Activated naive CD4-positive, alpha-beta T cell treated with anti-CD3 and anti-CD28 coated beads, Interleukin-2, amount 10 ng/mL, durations not matched to agents 7 days and 5 days (primary cell): ENCODE measurements at places on chromosomes 13 and 19.
A peak's percentile ranks its signal among the peaks of the same experiment; 100 is the strongest.

GRCh38 chr19:45164577-45165335, 4.0 kb upstream of the NKPD1 start:
- peak; percentile 75 for DNase-seq

DNA sequence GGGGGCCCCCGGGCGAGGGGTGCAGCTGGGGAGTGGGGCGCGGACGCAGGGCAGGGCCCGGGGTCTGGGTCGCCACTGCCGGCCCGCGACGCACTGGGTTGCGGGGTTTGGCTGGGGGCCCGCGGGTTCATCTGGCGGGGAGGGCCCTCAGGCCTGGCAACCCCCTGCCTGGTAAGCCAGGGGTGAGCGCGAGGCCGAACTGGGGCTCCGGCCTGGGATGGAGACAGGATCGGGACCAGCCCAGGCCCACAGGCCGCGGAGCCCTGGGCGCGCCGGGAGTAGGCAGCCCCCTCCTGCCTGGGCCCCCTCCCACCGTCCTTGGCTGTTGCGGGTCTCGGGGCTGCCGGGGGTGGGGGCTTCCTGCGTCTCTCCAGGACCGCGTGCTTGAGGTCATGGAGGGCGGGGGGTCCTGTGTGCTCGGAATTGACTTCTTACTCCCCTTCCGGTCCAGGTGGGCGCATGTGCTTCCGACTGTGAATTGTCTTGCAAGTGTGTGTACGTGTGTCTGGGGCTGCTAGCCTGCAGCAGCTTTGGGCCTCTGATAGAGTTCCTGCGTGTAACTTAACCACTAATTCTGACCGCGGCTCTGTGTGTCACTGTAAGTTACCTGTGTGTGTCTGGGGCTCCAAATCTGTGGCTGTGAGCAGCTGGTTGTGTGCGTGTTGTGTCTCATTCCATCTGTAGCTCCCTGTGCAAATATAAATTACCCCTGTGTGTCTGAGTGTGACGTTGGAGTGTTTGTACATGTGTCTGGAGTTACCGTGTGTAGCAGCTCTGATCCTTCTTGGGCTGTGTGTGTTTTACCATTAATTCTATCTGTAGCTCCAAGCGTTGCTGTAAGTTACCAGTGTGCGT, 751 bp downstream of the GRAMD1A start:
- peak; percentile 74 for DNase-seq

- DNase-seq = no peak
Measured at GRCh38 chr13:110536006-110536693, 25.4 kb downstream of the RAB20 start.

DNA sequence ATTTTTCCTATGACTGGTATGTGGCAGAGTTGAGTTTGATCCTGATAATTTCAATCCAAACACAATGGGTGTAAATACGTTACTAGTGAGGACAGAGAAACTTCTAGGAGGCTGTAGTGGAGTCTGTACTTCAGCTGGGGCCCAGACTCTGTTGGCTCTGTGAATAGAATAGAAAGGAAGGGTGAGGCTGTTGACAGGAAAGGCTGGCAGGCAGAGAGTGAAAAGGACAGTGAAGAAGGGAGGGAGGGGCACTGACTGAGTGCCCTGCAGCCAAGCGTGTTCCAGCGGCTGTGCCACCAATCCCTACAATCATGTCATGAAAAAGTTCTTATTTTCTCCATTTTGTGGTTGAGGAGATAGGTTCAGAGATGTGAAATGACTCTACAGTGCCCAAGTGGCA, 80.5 kb downstream of the MBNL2 start:
- DNase-seq = no peak

GRCh38 chr19:16143399-16144215, at the start of gene HSH2D:
TSS of gene HSH2D (plus strand) at chr19:16143685. CDS start at chr19:16148751, 5,066 bp downstream.
- peak; percentile 92 for DNase-seq

GRCh38 chr13:59318320-59318930, 845.3 kb downstream of the DIAPH3 start:
- DNase-seq = peak; percentile 72

DNA sequence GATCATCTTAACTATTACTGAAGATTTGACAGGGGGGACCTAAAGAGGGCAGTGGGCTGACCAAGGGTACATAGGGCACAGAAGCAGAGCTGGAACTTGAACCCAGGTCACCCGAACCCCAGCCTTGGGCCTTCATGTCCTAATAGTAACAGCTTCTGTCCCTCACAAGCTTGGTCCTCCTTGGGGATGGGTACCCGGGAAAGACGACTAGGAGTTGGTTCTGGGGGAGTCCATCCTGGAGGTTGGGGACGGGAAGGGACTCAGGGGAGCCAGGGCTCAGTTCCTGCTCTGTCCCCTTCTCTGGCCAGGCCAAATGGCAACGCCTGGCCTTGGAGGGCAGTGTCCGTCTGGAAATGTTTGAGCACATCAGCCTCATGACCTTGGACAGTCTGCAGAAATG, 39.6 kb upstream of the CYP4F8 start:
- no peak for DNase-seq

GRCh38 chr19:35673121-35673804, 6.9 kb downstream of the UPK1A start:
- peak; percentile 66 for DNase-seq

DNA sequence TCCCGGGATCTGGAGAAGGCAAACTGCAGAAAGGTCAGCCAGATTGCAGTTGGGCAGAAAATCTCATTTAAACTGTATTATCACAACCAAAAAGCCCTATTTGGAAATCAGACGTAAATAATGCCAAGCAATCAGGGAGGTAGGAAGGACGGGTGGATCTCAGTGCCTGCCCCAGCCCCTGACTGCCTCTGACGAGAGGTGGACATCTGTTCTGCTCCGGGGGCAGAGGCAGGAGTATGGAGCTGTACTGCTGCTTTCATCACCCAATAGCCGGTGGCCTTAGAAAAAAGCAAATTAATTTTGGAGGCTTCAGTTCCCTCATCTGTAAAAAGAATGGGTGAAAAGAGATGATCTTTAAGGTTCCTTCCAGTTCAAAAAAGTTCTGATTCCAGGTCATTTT, 43.6 kb upstream of the WASF3 start:
- no peak for DNase-seq

DNA sequence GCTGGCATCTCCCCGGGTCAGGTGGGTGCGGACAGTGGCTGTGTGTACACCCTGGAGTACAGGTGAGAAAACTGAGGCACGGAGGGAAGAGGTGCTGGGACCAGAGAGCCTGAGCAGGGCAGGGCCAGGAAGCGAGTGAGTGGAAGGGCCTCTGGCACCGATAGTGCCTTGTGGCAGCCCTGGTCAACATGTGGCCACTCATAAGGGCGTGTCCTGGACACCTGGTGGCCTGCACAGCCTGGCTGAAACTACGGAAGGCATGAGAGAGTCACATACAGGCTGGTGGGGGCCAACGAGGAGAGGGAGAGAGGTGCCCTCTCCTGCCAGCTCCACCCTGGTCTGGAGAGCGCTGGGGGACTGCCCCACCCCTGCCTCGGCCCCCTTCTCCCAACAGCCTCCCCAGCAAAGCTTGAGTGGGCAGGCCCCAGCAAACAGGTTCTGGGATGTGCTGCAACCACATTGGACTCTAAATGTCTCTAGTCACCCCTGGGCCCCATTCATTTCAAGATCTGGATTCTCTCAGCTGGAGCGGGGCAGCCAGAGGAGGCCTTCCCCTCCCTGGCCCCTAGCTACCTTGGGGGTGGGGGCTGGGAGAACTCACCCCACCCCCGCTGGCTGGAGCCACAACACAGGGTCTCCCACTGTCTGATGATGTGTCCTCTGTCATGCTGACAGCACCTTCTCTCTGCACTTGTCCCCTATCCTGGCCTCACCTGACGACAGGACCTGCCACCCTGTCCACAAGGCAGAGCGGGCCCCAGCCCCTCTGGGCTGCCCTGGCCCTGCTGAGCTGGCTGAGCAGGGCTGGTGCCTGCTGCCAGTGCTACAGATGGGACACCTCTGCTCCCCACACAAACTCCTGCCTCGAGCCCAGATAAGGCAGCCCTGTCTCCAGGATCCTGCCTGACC, 5.8 kb downstream of the CBARP start:
- DNase-seq = no peak

- DNase-seq = peak; percentile 32
Measured at GRCh38 chr19:48964205-48965039, 687 bp upstream of the FTL start.

GRCh38 chr13:113540523-113540922, 44.0 kb upstream of the TFDP1 start:
- DNase-seq = no peak

GRCh38 chr19:46373491-46374359, 26.8 kb downstream of the PPP5C start:
- DNase-seq = peak; percentile 13

- DNase-seq = no peak
Measured at GRCh38 chr13:100124265-100124664, 35.4 kb downstream of the PCCA start.

DNA sequence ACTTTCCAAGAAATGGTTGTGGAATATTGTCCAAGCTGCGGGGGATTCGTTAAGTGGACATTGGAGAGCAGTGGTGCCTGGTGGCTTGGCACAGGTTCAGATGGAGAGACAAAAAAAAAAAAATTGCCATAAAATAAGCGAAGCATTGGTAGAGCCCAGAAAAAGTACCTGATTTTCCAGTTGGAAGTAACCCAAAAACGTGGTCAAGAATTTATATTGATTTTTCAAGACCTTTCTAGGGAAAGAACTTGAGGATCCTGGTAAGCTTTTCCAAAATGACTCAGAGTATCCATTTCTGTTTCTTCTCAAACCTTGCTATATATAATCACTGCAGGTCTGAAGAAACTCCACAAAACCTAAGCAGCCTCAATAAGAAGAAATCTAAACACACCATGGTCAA, 94.6 kb downstream of the ING1 start:
- no peak for DNase-seq

DNA sequence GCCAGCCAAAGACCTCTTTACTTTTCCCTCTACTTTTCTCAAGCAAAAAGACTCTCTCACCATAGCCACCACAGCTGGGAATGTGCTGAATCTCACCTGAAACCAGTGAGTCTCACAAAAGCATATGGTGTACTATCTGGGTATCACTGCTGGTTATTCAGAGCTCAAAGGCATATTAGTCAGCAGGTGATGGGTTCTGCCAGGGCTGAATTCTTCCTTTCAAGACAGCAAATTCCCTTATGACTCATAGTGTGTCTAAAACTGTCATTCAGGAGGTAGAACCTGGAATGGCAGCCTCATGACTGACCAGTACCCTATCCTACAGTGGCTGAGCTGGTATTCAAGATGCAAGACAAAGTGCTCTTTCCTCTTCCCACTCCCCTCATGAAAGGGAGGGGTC, 2859.1 kb downstream of the PCDH9 start:
- no peak for DNase-seq

- no peak for DNase-seq
Measured at GRCh38 chr13:61466280-61466679, 50.6 kb upstream of the PCDH20 start.

DNA sequence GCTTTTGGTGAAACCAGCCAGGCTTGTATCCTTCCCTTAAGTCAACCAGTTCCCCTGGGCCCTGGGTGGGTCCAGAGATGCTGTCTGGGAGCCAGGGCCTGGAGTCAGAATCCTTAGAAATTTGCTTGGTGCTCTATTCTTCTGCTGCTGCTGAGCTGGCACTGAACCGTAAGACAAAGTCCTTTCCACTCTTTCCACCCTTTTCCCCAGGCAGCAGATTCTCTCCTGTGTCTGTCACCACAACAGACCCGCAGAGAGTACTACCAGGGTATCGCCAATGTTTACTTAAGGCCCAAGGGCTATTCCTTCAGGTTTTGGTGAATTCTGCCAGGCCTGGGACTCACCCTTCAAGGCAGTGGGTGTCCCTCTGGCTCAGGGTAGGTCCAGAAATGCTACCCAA, 12.2 kb downstream of the IFT88 start:
- DNase-seq = no peak

GRCh38 chr19:14113762-14114414, 3.7 kb downstream of the PRKACA start:
- DNase-seq = peak; percentile 57

GRCh38 chr13:114281351-114282040, at the start of gene UPF3A:
TSS of gene UPF3A (plus strand) at chr13:114281601. CDS start at chr13:114281640, 39 bp downstream.
- peak; percentile 91 for DNase-seq
